Sciatic nerve (tissue), 2 donors: ENCODE measurements at places on chromosomes 12 and 14.

GRCh38 chr12:104870797-104871196 lies 87.3 kb downstream of the SLC41A2 start:
- DNase-seq = no peak

- DNase-seq = no peak
Observed at GRCh38 chr14:87066221-87066817, 926.7 kb downstream of the GALC start.

GRCh38 chr14:49992901-49993339 lies 100.0 kb downstream of the ARF6 start:
- DNase-seq = no peak

DNA sequence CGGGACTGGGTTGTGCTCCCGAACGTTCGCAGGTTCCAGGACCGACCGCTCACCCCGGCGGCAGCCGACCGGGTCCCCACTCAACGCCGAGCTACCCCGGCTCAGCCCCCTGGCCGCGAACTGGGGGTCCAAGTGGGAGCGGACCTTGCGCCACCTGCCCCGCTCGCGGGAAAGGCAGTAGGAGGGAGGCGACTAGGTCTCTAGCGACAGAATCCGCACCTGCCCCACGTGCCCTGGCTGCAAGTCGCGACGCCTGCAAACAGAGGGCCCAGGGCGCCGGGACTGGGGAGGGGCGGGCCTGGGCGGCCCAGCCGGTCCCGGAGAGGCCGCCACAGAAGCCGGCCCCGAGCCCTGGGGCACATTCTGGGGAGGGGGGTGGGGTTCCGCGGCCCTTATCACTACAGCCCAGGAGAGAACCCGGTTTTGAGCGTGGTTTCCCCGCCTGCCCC lies 239.2 kb upstream of the CPNE8 start:
- DNase-seq = no peak

DNA sequence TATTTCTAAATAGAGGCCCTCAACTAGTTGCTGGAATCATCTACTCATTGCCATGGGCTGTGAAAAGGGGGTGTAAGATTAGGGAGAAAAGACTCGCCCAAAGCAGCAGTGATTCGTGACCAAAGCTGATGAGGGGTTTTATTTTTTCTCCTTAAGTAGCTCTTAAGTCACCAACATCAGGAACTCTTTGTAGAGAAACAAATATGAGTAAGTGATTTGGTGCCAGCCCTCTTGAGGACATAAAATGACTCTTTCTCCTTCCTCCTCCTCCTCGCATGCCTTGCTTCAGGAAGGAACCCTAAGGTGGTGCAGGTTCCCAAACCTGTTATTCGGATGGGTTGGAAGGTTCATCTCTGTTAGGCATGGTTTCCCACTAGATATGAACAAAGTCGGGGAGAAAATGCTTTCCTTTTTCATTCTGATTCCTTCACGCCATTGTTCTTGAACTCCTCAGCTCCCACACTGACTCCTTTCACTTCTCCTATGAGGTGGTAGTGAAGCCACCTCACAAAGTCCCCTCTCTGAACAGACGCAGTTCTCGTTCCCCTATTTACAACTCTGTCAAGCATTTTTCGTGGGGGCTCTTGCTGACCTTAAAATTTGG lies 113.4 kb downstream of the ETV6 start:
- no peak for DNase-seq

GRCh38 chr12:121453629-121454028 lies 53.7 kb downstream of the RNF34 start:
- DNase-seq = no peak

- DNase-seq = no peak
Observed at GRCh38 chr12:105426766-105427165, 96.3 kb downstream of the C12orf75 start.

- no peak for DNase-seq
Observed at GRCh38 chr12:400828-401227, 616 bp upstream of the CCDC77 start.

- DNase-seq = no peak
Observed at GRCh38 chr14:33764876-33765650, 185.8 kb downstream of the EGLN3 start.

GRCh38 chr12:111730420-111730819 lies 36.3 kb upstream of the ALDH2 start:
- DNase-seq = no peak

DNA sequence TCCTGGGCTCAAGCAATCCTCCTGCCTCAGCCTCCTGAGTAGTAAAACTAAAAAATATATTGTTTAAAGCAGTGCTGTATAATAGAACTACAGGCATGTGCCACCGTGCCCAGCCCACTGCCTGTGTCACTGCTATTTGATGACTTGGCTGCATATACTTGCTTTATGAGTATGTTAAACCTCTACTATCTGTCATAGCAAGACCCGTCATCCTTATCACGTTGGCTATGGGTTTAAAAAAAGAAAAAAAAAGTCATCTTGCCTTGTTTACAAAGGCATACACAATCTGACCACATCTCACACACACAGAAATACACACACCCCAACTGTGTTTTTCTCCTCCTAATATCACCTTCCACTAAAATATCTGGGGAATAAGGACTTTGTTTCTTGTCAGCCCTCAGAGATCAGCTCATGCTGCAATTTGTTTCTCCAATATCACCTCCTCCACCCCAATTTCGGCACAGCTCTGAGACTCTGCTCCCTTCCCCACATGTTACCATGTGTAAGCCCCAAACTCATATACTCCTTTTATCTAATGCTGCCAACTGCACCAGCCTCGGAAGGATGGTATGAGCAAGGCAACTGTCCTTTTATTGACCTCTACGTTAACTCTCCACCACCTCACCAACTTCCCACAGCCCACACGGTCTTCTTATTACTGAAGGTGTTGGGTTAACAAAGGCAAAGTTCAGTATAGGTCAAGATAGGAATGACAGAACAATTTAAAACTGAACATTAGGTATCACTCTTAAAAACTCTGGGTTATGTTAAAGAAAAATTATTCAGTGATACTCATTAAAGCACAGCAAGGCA lies 802 bp upstream of the TMPRSS12 start:
- DNase-seq = no peak

DNA sequence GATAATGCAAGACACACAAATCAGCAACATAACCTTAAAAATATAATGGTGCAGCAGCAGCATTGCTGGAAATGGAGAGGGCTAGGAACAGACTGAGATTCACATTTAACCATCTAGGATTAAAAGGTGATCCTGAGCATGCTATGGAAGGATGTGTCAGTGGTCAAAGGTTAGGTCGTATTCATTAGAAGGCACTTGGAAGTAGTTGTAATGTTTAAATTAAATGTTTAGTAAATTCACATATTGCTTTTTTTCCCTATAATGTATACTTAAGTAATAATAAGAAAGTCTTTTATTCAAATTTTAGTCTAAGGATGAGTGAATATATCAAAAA lies 368.6 kb upstream of the PDE3A start:
- no peak for DNase-seq

GRCh38 chr12:88893801-88894200 lies 313.5 kb upstream of the KITLG start:
- no peak for DNase-seq

DNA sequence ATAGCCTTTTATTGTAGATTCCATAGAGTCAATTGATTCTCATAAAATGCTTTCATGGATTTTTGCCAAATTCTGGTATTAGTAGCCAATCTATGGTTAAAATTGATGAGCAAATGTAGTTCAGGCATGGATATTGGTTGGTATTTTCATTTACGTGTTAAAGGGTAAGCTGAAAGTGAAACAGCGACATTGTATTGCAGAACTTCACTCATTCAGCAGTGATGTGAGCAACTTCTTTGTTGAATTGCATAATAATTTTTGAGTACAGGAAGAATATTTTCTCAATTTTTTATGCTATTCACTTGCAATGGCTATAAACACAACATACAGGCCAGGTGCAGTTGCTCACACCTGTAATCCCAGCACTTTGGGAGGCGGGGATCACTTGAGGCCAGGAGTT lies 24.2 kb upstream of the FAM222A start:
- no peak for DNase-seq

- no peak for DNase-seq
Observed at GRCh38 chr12:46661110-46661845, 164.5 kb downstream of the SLC38A4 start.

DNA sequence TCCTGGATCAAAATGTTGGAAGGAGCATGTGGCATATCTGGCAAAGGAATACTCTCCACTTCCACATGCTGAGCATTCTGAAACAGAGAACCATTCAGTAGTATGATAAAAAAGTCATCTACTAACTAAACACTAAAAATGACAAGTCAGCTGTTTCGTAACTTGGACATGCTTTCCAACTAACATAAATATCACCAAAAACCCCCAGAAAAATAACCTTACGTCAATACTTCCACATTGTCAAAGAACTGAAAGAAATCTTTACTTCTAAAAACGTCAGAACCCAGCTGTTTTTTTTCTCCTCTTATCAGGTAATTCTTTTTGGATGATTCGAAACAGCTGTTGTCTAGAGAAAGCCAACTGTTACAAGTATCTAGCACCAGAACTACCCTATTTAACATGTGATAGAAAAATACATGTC lies 8.2 kb downstream of the WBP11 start:
- DNase-seq = no peak

- DNase-seq = no peak
Observed at GRCh38 chr14:64709126-64709525, 4.9 kb downstream of the PLEKHG3 start.

DNA sequence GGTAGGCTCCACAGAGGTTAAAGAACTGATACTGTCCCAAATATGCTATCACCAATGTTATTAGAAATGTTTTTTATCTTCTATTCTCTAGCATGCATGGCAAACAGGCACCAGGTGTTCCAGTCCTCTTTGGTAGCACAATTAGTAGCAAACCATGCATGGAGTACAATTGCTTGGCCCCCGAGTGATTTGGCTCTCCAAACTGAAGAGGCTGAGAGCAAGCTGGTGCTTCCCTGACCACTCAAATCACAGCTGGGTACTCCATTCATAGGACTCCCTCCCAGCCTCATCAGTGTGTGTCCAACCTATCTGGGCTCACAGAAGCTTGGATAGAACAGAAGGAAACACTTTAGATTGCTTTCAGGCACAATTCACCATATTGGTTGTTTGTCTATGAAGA lies 93.4 kb downstream of the DIO2 start:
- DNase-seq = no peak

- DNase-seq = peak; percentile 76
Observed at GRCh38 chr14:94373708-94374107, 14.7 kb downstream of the SERPINA1 start.

- no peak for DNase-seq
Observed at GRCh38 chr12:49019443-49020324, 1.1 kb upstream of the PRKAG1 start.

DNA sequence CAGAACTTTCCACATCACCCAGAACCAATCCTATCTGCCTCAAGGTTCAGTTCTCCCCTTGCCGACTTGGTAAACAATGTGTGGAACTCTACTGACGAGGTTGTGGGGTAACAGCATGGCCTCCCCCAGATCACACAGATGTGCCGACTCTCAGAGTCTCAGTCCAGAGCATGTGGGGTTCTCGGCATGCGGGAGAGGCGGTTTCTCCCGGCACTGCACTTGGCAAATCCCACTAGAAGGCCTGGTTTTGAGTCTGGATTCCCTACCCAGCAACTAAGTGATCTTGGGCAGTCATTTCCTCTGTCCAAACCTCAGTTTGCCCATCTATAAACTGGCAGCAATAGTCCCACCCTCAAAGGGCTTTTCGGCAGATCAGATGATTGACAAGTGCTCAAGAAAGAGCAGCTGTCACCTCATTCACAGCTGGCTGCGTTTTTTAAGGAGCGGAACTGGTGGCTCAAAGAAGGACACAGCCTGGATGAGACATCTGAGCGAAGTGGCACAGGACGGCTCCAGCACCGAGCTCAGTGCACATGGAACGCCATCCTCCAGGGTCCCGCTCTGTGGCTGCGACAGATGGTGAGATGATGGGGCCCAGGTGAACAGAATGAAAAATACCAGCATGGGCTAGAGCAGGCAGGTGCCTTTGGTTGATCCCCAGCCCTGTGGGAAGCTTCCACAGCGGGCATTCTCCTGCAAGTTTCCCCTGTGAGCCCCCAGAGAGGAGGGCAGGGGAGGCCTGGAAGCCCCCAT lies 7.3 kb downstream of the TESC start:
- no peak for DNase-seq

DNA sequence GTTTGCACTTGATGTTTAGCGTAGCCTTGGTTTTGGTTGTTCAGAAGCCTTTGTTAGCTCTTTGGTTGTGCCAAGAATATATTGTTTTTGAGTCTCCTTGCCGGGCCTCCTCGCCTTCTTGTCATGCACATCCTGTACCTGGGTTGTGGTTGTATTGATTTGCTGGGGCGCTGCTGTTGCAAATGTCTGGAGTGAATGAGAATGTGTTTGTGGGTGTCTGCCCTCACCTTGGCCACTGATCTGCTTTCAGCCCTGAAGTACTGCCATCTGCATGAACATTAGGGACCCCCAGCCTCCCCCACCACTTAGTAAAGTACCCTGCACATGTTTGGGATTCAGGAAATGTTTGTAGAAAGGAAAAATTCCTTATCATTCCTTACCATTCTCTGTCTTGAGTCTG lies 16.5 kb downstream of the PRKCH start:
- DNase-seq = no peak

GRCh38 chr12:74644681-74645080 lies 107.0 kb downstream of the ATXN7L3B start:
- no peak for DNase-seq

DNA sequence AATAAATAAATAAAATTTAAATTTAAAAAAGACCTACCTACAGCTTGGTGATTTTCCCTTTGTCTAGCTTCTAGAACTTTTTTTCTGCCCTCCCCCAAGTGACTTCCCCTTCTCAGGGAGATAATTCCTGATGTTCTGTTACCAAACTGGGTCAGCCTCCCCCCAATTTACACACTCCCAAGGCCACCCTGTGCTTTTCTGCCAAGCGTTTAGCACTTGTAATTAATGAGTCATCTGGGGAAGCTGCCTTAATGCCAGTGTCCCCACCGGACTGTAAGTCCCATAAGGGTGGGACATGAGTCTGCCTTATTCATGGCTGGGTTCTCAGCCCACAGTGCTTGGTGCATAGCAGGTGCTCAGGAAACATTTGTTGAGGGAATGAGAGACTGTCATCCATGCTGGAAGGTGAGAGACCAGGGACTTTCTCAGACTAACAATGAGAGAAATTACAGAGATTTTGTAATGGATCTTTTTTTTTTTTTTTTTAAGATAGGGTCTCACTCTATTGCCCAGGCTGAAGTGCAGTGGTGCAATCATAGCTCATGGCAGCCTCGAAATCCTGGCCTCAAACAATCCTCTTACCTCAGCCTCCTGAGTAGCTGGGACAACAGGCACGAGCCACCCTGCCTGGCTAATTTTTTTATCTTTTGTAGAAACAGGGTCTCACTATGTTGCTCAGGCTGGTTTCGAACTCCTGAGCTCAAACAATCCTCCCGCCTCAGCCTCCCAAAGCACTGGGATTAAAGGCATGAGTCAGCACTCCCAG lies 106.8 kb downstream of the PHETA1 start:
- DNase-seq = no peak

DNA sequence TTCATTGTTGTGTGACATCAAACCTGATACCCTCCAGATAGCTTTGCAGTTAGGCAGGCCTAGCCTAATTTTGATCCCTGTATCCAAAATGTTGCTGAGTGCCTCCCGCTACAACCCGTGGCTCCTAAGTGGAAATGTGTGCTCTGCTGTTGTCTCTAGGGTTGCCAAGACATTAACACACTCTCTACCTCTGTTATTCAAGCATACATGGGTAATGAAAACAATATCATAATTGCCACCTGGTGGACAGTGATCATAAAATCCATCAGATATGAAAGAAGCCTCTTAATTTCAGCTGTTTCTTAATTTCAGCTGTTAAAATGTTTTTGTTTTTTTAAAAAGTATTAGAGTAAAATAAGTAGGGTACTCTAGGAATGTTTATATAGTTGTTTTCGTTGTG lies 93.5 kb downstream of the PLEKHA5 start:
- no peak for DNase-seq
